ENCODE measurements at places on chromosomes 12 and 14.

DNA sequence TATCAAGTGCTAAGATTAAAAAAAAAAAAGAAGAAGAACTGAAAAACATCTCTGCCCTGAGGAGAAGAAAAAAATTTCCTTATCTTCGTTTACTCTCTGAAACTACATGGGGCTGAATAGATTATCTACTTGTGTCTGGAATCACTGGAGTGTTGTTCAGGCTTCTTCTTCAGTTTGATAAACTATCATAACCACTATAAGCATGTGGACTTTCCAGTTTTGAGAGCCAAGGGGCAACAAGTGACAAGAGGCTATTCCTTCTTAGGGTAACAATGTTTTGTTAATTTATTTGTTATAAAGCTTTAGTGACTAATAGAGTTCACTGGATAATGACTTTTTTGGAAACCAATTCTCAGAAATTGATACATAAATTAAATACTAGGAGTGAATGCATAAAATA, 19.9 kb upstream of the RASSF8 start:
- no peak for DNase-seq

- peak; percentile 18 for DNase-seq
Observed at GRCh38 chr14:24231263-24232120, 675 bp downstream of the NEDD8 start.

DNA sequence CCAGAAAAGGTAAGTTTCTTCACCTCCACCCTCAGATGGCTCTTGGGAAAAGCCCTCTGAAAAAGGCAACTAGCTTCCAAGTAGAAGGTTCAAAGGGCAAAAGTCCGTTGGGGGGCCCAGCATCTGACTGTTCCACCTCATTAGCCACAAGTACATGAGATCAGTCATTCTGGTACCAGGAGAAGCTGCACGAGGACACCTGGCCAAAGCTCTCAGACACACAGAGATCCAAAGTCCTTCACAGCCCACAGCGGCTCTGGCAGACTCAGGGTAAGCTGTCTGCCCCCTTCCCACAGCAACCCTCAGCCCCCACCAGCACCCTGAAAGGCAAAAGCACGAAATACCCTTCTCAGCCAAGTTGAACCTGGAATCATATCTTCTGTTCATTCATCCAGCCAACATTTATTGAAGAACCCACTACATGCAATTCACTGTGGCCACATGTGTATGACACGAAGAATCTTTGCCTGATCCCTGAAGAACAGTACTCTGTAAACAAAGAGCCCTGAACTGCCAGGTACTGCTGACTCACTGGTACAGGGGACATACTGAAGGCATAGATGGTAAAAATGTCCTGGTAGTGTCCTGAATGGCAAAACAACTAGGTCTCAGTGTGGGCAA, 19.0 kb downstream of the SLC7A7 start:
- peak; percentile 44 for DNase-seq

- DNase-seq: no peak
Observed at GRCh38 chr12:1348606-1349005, 245.8 kb downstream of the FBXL14 start.

GRCh38 chr12:107684029-107684795, 1.4 kb upstream of the PWP1 start:
- no peak for DNase-seq

GRCh38 chr12:24770821-24771220, 178.1 kb downstream of the BCAT1 start:
- no peak for DNase-seq

DNA sequence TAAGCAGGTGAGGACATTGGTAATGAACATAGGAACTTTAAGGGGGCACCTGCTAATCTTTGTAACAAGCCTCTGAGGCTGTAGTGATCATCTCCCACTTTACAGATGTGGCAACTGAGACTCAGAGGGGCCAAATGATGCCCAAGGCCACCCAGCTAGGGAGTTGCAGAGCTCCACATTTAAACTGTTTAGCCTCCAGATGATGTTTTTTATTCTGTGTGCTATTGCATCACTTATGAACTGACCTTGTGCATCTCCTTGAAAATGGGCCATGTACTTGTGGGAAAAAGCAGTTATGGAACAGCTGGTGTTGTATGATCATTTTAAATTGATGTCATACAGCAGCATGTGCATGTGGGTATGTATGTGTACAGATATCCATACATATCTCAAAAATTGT, 41.4 kb downstream of the TPCN1 start:
- DNase-seq: no peak

DNA sequence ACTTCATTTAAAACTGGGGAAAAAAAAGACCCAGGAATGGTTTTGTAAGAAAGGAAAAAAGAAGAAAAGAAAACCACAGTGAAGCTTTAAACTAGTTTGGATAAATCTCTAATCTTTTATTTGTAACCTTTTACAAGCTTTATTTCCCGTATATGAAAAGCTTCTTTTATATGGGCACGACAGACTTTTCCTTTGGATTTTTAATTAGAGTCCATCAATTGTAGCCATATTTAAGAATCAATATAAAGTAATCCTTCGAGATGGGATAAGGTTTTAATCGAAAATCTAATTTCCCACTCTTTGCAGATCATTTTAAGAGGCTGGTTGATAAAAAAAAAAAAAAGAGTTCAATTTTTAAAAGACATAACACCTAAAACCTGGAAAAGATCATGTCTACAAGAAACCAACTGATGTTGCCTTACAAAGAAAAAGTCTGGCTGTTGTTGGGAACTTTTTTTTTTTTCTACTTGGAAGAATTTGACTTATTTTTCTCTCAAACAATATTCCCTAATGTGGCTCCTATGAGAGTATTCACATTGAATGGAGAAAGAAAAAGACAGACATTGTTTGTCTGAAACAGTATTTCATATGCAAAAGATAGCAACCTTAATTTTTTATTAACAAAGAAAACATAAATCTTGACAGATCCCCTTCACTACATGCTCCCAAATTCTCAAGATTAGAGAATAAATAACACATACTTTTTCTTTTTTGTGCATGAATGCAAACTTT, 4.9 kb upstream of the OTX2 start:
- no peak for DNase-seq

- no peak for DNase-seq
Observed at GRCh38 chr12:131075611-131076010, 121.9 kb downstream of the ADGRD1 start.

DNA sequence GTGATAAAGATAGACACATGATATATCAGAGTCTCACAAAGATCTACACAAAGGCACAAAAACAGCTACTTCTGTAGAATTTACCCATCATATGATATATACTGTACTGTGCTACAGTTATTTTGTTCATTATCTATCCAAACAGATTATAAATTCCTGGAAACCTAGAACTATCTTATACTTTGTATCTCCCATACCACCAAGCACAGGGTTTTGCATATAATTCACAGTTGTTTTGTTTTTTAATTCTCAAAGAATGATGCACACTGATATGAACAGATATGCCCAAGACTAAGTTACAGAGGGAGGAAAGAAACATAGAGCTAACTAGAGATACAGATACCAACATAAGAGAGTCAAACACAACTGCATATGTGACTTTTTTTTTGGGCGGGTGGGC, 3.4 kb downstream of the PRKAG1 start:
- no peak for DNase-seq

DNA sequence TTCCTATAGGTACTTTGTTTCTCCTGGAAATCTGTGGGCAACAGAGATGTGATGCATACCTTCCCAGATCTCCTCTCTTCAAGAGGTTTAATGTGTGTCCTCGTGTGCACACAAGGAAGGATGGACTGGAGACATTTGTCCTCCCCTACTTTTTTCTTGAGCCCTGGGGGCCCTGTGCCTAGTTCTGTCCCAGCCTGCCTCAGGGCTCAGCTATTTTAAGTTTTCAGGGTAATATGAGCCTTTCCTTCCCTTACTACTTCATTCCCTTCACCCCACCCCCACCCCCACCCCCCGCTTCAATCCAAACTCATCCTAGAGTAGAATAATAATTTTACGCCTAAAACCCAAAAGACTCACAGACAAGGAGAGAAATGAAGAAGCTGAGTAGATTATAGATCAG, 446 bp downstream of the STAC3 start:
- no peak for DNase-seq

DNA sequence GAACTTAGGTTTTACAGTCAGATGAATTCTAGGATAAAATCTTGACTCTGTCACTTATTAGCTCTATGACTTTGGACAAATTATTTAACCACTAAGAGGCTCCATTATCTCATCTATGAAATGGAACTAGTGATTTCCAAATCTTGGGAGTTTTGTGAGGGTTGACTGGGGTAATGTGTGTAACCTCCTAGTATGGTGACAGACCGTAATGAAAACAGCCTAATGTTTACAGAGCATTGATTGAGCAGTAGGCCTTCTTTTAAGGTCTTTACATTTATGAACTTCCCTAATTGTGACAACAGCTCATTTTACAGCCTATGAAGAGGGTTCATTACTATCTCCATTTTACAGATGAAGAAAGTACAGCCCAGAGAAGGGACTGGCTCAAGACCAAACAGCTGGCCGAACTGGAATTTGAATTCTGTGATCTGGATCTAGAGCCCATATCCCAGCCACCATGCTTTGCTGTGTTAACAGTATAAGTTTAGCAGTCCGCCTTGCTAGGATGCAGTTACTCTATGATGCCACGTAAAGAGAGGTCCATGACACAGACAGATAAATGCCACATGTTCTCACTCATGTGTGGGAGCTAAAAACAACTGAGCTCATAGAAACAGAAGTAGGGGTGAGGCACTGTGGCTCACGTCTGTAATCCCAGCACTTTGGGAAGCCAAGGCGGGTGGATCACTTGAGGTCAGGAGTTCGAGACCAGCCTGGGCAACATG, 9.1 kb upstream of the FBXL14 start:
- no peak for DNase-seq

GRCh38 chr12:125110641-125111360, 45.6 kb downstream of the AACS start:
- no peak for DNase-seq

GRCh38 chr12:49909826-49910225, 6.1 kb upstream of the FAIM2 start:
- peak; percentile 60 for DNase-seq

GRCh38 chr14:72049462-72049861, 117.2 kb downstream of the RGS6 start:
- no peak for DNase-seq

DNA sequence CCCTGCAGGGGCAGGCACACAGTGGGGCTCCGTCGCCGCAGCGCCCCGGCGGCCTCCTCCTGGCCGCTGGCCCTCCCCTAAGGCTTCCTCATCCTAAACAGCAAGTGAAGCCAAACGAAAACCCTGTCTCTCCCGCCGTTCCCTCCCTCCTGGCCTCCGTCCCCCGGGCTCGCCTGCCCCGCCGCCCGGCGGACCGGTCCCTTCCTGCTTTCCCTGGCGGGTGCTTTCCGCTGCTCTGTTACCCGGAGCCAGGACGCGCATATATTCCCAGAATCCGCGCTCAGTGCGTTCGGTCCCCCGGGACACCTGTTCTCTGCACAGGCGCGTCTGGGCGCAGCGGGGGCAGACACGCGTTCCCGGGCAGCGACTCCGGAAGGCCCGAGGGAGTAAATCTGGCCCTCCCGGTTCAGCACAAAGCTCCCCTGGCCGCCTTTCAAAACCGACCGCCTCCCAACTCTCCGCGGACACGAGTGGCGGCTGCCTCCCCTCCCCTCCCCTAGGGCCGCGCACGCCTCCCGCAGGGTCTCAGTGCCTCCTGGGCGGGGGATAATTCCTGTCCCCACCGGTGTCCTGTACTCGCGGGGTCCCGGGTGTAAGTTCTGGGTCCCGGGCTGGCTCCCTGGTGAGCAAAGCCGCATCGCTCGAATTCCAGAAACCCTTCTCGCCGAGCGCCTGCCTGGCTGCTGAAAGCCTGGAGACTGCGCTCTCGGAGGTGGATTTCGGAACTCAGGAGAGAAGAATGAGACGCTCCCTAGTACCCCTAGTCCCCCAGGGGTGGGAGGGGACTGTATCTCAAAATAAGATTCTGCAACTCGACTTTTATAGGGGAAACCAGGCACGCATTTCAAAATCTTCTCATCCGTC, 21.4 kb upstream of the CEP170B start:
- DNase-seq: no peak

DNA sequence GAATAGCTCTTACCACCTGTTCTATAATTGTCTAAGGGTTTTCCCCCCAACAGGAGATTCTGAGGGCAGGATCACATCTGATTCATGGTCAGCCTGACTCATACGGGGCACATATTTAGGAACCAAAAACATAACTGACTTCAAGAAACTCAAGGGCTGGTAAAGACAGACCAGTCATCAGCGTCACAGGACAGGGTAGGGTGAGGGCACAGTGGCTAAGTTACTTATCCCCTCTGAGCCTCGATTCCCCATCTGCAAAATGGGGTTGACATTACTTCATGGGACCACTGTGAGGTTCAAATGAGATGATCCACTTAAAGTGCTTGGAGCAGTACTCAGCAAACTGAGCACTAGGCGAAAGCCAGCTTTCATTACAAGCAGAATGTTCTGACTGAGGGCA, 606 bp downstream of the CINP start:
- DNase-seq: peak; percentile 9

DNA sequence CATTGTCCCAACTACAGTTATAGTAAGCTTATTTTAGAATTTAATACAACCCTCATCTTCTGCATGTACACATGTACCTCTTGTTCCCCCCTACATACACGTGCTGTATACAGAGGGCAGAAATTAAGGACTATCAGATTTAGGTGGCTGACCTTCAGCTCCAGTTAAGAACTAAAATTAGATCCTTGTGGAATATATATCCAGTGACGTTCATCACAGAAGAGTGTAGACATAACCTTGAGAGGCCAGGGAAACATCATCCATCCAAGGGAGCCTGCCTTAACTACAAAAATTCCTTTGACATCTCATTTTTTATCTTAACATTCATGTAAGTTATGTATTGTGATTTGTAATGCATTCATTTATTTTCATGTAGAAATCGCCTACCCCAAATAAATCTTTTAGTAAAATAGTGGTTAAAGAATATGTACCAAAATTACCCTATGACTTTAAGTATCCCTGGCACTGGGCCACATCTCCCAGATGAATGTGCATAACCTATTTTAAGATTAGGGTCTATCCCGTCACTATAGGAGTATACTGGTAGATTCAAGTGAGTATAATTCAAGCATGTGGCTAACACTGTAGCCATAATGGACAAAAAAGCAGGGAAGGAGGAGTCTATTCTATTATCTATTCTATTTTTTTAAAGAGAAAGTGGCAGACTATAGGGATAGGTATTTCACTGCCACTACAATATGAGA, 27.5 kb downstream of the RIC8B start:
- DNase-seq: no peak

DNA sequence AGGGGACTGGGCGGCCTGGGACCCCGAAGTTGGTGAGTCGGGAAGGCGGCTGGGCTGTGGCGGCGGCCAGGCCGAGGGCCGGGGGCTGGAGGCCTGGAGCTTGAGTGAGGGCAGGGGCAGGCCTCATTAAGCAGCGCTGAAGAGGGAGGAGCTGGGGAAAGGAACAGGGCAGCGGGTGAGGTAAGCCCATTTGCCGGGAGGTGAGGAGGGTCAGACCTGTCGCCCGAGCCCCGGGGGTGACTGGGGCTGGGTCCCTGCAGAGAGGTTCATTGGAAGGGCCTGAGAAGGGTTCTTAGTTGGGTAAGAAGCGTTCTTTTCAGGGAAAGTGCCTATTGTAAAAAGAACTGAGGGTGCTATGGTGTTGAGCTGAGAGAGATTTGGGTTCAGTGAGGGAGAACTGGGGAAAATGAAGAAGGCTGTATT, 441 bp downstream of the RAB5B start:
- DNase-seq: peak; percentile 65

- DNase-seq: no peak
Observed at GRCh38 chr12:98828802-98829600, 183.9 kb downstream of the APAF1 start.

Data from K562 (cell line).